Brain microvascular endothelial cell (primary cell): ENCODE measurements at places on chromosomes 16 and 17.

GRCh38 chr16:9268446-9268845 is 177.0 kb downstream of the HAPSTR1 start:
- DNase-seq = no peak

- no peak for DNase-seq
Observed at GRCh38 chr16:19940195-19940594, 55.5 kb upstream of the GPRC5B start.

- no peak for DNase-seq
Observed at GRCh38 chr16:89586853-89587252, 11.3 kb downstream of the CPNE7 start.

GRCh38 chr16:89744813-89745212 is 23.5 kb downstream of the ZNF276 start:
- no peak for DNase-seq

GRCh38 chr17:72426948-72427760 is 306.3 kb downstream of the SOX9 start:
- DNase-seq = no peak

GRCh38 chr16:79177018-79177417 is 423.5 kb downstream of the MAF start:
- no peak for DNase-seq

DNA sequence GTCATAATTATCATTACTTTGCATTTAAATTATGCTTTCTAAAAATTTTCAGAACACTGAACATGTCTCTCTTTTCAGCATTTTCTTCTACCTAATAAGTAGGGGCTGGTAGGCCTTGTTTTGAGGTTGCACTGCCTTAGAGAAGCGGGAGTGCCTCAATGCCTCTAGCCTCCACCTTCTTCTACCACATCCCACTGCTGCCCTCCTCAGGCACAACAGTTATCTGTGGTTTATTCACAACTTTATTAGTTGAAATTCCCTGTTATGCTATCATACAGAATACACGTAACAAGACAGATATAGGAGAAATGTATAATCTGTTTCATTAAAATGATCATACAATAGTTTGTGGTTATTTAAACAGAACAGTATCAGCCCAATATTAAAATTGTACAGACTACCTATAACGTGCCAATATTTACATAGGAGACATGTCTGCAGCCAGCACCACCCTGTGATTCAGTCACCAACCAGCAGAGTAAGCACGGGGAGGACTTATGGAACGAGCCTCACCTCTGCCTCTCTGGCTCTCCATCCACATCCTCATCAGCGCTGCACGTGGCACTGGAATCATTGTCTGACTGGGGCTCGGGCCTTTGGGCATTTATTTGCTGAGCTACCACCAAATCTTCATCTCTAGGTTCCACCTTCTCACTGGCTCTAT is 101.2 kb downstream of the TTC19 start:
- peak; percentile 28 for DNase-seq

GRCh38 chr17:2888326-2888725 is 92.1 kb downstream of the RAP1GAP2 start:
- no peak for DNase-seq

DNA sequence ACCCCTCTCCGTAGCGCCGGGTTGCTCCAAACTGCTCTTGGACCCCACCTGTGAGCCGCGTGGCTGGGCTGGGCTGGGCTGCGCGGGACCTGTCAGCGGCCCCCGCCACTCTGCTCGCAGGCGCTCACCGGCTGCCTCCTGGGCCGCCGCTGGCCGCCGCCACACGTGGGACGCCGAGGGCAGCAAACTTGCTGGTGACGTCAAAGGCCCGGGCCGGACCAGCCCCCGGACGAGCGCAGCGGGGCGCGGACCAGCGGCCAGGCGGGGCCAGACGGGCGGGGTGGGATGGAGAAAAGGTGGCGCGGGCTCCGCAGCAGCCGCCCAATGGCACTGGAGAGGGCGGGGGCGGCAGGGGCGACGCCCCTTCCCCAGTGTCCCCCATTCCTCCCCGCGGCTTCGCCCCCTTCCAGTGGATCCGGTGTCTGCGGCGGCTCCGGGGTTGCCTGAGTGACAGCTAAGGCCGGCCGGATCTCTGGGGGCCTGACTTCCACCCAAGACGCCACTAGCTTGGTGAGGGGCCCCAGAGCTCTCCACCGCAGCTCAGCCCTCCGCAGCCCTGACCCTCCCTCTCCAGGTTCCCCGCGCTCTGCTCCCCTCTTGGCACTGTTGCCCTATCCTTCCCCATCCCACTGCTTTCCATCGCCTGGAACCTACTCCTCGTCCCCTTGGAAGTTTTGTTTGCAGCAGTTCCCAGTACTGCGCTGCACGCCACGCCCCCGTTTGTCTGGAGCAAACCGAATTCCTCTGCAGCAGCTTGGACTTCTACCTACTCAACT is at the start of gene HS3ST3A1:
Gene HS3ST3A1 (minus strand): TSS at position 154 of the 776 bp plus-strand sequence. CDS start 800 bp downstream, outside the sequence.
- DNase-seq = peak; percentile 66

DNA sequence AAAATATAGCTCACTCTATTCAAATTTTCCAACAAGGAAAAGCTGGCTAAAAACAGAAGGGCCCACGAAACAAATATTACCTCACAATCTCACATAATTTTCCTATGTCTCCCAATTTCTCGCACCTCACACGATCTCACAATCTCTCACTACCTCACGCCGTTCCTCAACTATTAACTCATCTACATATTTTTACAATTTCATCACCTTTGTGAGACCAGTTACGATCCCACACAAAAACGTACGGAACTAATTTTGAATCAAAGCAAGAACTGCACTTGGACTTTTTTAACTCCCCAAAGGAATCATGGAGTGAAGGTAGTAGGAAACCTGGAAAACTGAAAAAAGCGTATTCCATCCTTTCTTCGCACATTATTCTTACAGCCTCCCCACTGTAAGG is 1.1 kb downstream of the CBX1 start:
- DNase-seq = peak; percentile 6

GRCh38 chr17:45364531-45365390 is 47.9 kb upstream of the MAP3K14 start:
- peak; percentile 20 for DNase-seq

DNA sequence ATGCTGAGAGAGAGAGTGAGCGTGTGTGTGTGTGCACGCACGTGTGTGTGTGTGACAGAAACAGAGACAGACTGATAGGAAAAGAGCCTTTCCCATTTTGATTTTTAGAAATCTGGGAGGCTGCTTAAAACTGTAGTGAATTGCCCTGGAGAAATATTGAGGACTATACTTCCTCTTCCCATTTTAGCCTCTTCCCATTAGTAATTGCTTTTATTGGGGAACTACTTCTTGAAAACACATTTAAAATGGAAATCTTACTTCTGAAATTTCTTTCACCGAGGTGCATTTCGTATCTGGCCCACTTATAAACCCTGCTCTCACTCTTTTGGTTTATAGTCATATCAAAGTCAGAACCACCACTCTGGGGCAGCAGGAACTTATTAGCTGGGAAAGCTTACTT is 47.1 kb downstream of the NUP93 start:
- DNase-seq = no peak

DNA sequence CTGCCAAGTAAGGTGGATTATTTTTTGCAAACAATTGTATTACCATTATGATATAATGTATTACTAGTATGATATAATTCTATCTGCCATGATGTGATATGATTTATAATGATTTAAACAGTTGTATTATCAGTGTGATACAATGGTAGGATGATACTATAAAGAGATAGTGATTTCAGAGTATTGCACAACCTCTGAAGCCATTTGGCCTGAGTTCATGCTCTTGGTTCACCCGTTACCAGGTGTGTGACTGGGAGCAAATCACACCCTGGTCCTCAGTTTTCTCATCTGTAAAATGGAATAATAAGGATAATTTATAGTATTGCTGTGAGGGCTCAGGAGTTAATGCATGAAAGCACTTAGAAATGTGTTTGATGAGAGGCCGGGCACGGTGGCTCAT is 905.0 kb upstream of the RBFOX1 start:
- no peak for DNase-seq

- peak; percentile 34 for DNase-seq
Observed at GRCh38 chr17:1486802-1487695, 5.4 kb downstream of the MYO1C start.

GRCh38 chr17:21379080-21379711 is 3.0 kb downstream of the KCNJ12 start:
- no peak for DNase-seq

- no peak for DNase-seq
Observed at GRCh38 chr17:2138761-2139160, 83.9 kb downstream of the HIC1 start.

DNA sequence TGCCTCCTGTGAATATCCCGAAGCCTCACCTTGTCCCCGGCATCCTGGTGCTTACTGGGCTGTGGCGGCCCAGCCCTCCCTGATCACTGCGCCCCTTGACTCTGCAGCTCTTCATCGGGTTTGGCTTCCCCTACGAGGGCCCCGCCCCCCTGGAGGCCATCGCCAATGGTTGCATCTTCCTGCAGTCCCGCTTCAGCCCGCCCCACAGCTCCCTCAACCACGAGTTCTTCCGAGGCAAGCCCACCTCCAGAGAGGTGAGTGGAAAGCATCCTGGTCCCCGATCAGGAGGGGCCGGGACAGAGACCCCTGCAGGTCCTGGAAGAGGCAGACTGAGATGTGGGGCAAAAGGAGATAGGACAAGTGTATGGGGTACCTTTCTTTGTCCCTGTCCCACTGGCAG is 72.1 kb downstream of the MGAT5B start:
- no peak for DNase-seq

DNA sequence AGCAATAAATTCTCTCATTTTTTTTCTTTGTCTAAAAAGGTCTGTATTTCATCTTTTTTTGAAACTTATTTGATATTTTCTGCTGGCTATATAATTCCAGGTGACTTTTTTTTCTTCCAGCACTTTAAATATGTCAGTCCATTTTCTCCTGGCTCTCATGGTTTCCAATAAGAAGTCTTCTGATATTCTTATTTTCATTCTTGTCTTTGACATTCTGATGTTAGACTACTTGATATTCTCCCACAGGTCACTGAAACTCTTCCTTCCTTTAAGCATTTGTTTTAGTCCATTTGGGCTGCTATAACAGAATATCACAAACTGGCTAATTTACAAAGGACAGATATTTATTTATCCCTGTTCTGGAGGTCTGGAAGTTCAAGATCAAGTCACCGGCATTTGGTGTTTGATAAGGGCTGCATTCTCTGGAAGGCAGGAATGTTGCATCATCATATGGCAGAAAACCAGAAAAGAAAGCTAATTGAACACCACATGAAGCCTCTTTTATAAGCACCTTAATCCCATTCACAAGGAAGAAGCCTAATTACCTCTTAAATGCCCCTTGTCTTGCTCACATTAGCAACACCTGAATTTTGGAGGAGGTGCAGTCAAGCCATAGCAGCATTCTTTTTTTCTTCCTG is 242.1 kb upstream of the TNRC6C start:
- no peak for DNase-seq

GRCh38 chr17:56891751-56892150 is 22.1 kb downstream of the TRIM25 start:
- DNase-seq = no peak
